Omental fat pad (tissue), 4 donors: ENCODE measurements at places on chromosomes 7 and 10. TPM values are rescaled to one million over a fixed set of nuclear protein-coding genes. Genes with fewer than 3 reads are reported as not detected.

Gene NEUROD6
- total RNA-seq, result not detected

Gene WEE2
- total RNA-seq, result not detected

Gene VWA2
- total RNA-seq, result 1.4 TPM

Gene OR2A1
- not detected for total RNA-seq

Gene CYP2C19
- not detected for total RNA-seq

Gene UTF1
- total RNA-seq, result not detected

Gene TUBAL3
- total RNA-seq, result not detected

Gene NPSR1
- not detected for total RNA-seq

Gene NEBL
- total RNA-seq, result 8.0 TPM

Gene DKK1
- total RNA-seq, result 13.3 TPM

Gene ATP6V1F
- 165 TPM for total RNA-seq

Gene MEOX2
- total RNA-seq, result 11.7 TPM

Gene C7orf57
- total RNA-seq, result 0.24 TPM

Gene TCAF2
- 8.2 TPM for total RNA-seq

Gene CYP3A5
- total RNA-seq, result 7.7 TPM

Gene DEPP1
- 215 TPM for total RNA-seq

Gene STOX1
- total RNA-seq, result 4.0 TPM

Gene ASZ1
- total RNA-seq, result not detected

Gene CAV1
- 462 TPM for total RNA-seq

Gene IGF2BP3
- total RNA-seq, result 0.82 TPM

Gene SYT15B
- total RNA-seq, result 0.84 TPM

Gene MMP21
- not detected for total RNA-seq

Gene PIP
- not detected for total RNA-seq

Gene C1GALT1
- total RNA-seq, result 23.8 TPM

Gene DYDC2
- total RNA-seq, result not detected

Gene NYAP1
- total RNA-seq, result 1.7 TPM

Gene TMEM270
- total RNA-seq, result not detected

Gene IRF5
- 18.1 TPM for total RNA-seq

Gene LRRC72
- total RNA-seq, result not detected

Gene CABCOCO1
- not detected for total RNA-seq

Gene MCM10
- total RNA-seq, result 3.3 TPM
